ENCODE measurements at places on chromosomes 16 and 17.

DNA sequence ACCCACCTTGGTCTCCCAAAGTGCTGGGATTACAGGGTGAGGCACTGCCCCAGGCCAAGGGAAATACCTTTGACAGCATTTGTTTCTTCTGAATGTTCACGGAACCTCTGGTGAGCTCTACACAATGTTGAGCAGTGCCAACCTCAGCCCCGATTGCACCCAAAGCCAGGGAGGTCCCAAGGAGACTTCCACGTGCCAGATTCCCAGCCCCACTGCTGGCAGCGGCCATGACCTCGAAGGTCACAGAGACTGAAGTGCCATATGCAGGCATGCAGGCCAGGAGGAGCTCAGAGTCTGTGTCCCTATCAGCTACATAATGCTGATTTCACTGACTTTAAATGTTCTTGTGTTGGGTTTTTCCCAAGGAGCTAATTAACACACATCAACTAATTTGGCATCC, 226.4 kb upstream of the FOXF1 start:
- DNase-seq: no peak

DNA sequence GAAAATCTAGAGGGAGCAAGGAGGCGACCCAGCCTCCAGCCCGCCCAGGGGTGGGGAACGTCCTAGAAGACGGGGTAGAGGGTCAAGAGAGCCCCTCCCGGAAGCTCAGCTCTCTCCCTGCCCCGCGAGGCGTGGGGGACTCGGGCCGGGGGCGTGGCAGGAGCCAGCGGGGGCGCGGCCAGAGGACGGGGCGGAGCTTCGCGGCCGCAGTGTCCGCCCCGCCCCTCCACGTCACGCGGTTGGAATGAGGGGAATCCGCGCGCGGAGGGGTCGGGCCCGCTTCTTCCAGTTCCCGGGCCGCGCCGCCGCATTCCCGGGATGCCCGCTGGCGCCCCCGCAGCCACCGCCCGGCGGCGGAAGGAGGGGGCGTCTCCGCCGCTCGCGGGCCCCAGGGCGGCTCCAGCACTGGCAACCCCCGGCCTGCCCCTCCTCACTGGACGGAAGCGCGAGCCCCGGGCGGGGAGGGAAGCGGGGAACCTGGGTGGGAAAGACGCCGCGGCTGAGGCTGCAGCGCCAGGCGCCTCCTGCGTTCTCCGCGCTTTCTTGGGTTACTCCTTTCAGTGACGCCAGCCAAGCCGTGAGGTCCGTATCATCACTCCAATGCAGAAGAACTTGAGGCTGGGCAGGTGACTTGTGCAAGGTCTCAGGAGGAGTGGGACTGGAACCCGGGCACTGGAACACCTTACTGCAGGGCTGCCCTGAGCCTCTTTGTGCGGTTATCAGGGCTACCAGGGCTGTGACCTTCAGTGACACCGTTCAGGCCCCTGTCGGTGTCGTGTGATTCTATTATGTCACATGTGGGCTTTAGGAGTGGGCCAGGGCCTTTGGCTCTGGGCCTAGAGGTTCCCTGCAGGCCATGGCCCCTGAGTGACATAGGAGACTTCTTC, 4.3 kb downstream of the MYO1C start:
- peak; percentile 54 for DNase-seq

- no peak for DNase-seq
Observed at GRCh38 chr16:19589771-19590302, 34.3 kb downstream of the VPS35L start.

DNA sequence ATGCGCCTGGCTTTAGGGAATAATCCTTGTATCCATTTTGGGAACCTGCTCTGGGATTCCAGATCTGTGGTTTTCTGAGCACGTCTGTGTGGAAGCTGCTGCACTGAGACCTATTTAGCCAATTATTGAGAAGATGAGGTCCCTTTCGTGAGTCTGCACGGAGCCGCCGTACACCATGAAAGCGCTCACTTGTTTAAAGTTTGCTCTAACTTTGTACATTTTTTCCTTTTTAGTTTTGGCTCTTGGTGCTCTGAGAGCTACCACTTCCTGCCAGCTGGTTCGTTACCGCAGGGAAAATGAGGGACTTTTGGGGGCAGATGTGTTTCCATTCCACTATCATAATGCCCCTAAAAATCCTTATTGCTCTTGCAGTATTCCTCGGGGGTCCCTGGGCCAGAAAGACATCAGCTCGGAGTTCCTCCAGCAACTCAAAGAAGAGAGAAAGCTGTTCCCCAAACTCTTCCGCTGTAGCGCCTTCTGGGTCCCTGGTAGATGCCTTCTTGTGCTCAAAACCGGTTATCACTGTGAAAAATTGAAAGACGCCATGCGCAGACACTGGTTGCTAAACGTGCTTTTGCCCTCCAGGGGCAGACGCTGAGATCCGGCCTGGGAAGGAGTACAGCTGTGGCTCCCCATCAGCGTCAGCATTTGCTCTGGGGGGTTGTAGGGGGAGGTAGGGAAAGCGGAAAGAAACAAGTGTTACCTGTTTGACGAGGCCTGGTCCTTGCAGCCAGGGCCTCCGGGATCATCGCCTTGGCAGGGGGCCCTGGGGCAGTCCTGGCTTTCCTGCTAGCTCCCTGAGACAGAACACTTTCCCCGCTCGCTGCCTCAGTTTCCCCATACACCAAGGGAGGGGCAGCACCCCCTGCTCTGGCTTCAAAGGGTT, 238.1 kb downstream of the MRTFB start:
- no peak for DNase-seq

DNA sequence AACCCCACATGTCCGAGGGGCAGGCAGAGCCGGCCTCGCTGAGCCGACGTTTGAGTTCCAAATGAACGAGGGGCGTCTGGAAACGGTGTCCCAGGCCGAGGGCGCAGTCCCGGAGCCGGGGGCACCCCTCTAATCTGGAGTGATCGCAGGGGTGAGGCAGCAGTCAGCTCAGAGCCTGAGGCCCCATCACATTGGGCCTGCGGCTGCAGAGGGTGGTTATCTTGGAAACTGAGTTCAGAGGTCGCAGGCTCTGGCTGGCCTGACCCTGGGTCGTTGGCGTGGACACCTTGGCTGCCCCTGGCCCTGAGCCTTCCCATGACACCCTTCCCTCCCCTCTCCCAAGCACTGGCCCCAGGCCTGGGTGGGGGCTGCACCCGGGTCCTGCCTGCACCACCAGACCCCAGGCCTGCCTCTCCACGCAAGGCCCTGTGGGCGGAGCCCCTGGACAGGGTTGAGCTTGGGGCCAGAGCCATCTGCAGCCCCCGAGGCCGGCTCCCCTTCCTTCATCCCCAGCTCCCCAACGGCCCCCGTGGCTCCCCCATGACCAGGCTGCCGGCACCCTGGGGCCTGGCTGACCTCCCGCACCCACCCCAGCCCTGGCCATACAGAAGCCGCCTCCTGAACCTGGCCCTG, 45.6 kb downstream of the ZFPM1 start:
- DNase-seq: no peak

Data from stimulated activated CD8-positive, alpha-beta memory T cell treated with anti-CD3 and anti-CD28 coated beads, Interleukin-4, amount 100 ng/mL, for 24 hours (primary cell).